CD4-positive, alpha-beta T cell (primary cell): ENCODE measurements at places on chromosomes 5 and 9.

GRCh38 chr9:109401169-109401989 lies 80.5 kb upstream of the EPB41L4B start:
- DNase-seq: no peak

DNA sequence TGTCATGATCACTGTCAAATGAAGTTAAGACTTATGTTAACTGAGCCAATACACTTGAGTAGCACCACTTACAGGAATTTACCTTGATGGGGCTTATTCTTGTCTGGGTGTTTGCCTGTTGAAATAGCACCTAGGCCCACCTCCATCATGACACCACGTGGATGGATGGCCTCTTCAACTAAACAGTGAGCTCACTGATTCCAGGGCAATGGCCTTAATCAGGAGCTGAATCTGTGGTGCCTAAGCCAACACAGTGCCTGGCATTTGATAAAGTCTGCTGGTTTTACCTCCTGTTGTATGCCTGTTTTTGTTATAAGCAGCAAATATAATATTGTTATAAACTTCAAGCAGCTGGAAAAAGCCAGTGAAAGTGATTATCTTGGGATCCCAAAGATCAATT lies 190.5 kb downstream of the LURAP1L start:
- no peak for DNase-seq

GRCh38 chr9:11023201-11023600 lies 410.4 kb upstream of the PTPRD start:
- no peak for DNase-seq

DNA sequence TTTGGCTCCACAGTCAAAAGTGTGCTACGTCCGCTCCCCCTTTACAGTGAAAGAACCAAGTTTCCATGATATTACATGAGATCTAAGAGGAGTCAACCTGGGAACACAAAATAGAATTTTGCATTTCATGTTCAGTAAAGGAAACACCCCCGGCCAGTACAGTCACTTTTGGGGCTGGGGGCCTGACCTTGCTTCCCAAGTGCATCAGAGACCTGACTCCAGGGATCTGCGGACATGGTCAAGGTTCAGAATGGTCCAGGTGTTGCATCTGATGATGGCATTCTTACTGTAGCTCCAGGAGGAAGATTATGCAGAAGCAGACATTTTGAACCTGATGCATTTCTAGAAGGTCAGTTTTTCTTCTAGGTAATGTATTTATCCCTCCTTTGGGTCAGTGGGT lies 39.8 kb downstream of the AK8 start:
- no peak for DNase-seq

DNA sequence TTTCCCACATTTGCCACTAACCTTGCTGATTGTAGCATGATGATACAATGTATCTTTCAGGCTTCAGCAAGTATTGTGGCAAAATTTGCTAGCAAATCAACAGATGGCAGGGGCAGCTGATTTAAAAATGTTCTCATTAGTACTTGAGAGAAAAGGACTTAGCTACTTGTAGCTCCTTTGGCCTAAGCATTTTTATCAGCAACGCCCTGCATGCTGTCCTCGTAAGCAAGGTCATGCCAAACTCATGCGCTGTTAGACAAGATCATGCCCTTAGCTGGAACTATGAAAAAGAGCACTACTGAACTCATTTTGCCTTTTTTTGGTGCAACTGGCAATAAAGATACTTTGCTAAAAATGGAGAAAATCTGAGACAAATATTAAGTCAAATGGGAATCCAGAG lies 197.1 kb downstream of the ICE1 start:
- DNase-seq: no peak

DNA sequence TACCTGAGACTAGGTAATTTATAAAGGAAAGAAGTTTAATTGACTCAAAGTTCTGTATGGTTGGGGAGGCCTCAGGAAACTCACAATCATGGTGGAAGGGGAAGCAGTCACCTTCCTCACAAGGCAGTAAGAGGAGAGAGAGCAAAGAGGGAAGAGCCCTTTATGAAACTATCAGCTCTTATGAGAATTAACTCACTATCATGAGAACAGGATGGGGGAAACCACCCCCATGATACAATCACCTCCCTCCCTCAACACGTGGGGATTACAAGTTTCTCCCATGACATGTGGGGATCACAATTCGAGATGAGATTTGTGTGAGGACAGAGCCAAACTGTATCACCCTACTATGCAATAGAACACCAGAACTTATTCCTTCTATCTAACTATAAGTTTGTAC lies 27.9 kb downstream of the CD274 start:
- no peak for DNase-seq

- no peak for DNase-seq
Measured at GRCh38 chr5:78889369-78890140, 95.6 kb downstream of the ARSB start.

GRCh38 chr9:26013199-26013598 lies 335.0 kb upstream of the TUSC1 start:
- DNase-seq: no peak

GRCh38 chr5:83547161-83547560 lies 75.6 kb downstream of the VCAN start:
- no peak for DNase-seq
